ENCODE measurements at places on chromosomes 1 and 21. TPM values are rescaled to one million over a fixed set of nuclear protein-coding genes. Genes with fewer than 3 reads are reported as not detected.

PAX7 gene
- 1.4 TPM for total RNA-seq

ATP6V0B gene
- total RNA-seq, result 124 TPM

WARS2 gene
- 17.6 TPM for total RNA-seq

KTI12 gene
- total RNA-seq, result 5.9 TPM

HTR6 gene
- 0.12 TPM for total RNA-seq

KRTAP10-1 gene
- not detected for total RNA-seq

GPR3 gene
- 1.1 TPM for total RNA-seq

ST6GALNAC5 gene
- 0.23 TPM for total RNA-seq

SPRR5 gene
- total RNA-seq, result not detected

RIMKLA gene
- 2.7 TPM for total RNA-seq

Data from NCI-H460 (cell line).